PC-3 (cell line): ENCODE measurements at places on chromosomes 1 and 21. TPM values are rescaled to one million over a fixed set of nuclear protein-coding genes. Genes with fewer than 3 reads are reported as not detected.

GRCh38 chr21:36297938-36298572 lies 21.9 kb upstream of the MORC3 start:
- peak; percentile 74 for DNase-seq

GRCh38 chr1:240582953-240583352 lies 29.0 kb downstream of the GREM2 start:
- DNase-seq = no peak

DNA sequence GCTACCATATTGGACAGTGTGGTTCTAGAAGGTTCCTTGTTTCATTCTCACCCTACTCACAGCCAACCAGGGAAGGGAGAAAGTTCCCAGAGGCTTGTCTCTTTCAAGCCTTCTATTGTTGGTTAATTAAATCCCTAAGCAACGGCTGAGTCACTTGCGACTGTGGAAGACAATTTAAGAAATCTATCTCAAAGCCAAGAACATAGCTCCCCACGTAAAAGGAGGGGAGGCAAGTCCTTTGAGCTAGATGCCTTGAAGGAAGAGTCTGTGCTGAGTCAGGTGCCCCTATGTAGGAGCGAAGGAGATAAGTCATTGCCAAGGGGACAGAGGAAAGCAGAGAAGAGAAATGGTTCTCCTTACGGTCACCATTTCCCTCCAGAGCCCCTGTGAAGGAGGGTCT lies 79.4 kb upstream of the PPP2R5A start:
- no peak for DNase-seq

GRCh38 chr1:170367615-170368014 lies 164.4 kb upstream of the GORAB start:
- no peak for DNase-seq

DNA sequence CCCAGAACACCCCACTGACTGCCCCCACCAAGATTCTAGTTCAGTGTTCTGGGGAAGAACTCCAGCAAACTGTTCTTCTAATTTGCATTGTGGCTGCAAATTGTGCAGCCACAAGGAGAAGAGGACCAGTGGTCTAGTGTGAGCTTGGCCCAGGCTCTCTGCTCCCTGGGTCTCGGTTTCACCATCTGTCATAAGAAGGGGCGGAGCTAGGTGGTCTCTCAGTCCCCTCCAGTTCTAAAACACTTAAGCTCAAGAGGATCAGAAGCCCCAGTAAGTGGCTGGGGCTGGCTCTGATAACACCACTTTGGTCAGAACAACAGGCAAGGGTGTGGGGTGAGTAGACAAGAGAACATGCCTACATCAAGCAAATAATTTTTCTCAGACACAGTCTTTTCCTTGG lies 99.9 kb downstream of the BEND5 start:
- no peak for DNase-seq

- peak; percentile 11 for DNase-seq
These were observed 238.3 kb downstream of the OMA1 start for GRCh38 chr1:58308206-58308605.

GRCh38 chr1:84936116-84936810 lies 43.3 kb upstream of the LPAR3 start:
- DNase-seq = peak; percentile 81

GPX7 gene
- total RNA-seq = not detected in 2 replicates

NPPB gene
- total RNA-seq = not detected in 2 replicates

GUCA2A gene
- not detected in 2 replicates for total RNA-seq

OR2T2 gene
- not detected in 2 replicates for total RNA-seq

C4BPA gene
- total RNA-seq = not detected in 2 replicates

FASLG gene
- 0.04 TPM in 1 of 2 replicates, not detected in the other for total RNA-seq

SELENBP1 gene
- 29.8 and 73.5 TPM in 2 replicates for total RNA-seq

C4BPB gene
- not detected in 2 replicates for total RNA-seq
